ENCODE measurements at places on chromosomes 16 and 17.

DNA sequence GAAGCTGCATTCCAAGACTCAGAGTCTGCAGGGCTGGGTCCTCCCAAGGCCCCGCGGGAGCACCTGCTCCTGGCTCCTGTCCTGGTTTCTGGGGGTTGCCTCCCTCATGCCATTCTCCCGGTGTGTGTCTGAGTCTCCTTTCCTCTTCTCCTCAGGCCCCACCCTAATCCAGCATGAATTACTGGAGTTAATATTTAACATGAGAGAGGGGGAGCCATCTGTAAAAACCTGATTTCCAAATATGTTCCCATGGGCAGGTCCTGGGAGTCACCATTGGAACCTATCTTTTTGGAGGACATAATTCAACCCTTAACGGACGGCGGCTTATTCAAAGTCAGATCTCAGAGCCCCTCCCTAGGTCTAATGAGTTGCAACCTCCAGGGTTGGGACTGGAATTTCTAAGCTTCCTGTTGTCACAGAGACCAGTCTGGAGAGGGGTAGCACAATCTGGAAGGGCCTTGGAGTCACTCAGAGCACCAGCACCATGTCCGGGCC is 5.4 kb downstream of the C17orf99 start:
- DNase-seq: no peak

GRCh38 chr17:77424585-77425344 is 284.0 kb downstream of the SEC14L1 start:
- no peak for DNase-seq

DNA sequence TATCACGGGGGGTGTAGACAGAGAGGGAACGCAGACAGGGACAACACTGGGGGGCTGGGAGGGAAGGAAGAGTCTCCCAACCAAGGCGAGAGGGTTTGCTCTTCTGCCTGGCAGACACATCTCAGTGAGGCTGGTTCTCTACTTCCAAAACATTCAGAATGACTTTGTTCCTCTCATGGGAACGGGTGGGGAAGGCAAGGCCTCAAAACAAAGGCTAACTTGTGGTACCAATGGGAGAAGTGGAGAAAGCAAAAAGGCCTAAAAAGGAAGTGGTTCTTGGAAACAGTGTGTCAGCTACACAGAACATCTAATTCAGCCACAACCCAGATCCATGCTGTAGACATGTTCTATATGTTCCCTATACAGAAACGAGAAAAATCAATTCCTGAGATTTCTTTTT is 7.5 kb downstream of the FLOT2 start:
- DNase-seq: no peak

DNA sequence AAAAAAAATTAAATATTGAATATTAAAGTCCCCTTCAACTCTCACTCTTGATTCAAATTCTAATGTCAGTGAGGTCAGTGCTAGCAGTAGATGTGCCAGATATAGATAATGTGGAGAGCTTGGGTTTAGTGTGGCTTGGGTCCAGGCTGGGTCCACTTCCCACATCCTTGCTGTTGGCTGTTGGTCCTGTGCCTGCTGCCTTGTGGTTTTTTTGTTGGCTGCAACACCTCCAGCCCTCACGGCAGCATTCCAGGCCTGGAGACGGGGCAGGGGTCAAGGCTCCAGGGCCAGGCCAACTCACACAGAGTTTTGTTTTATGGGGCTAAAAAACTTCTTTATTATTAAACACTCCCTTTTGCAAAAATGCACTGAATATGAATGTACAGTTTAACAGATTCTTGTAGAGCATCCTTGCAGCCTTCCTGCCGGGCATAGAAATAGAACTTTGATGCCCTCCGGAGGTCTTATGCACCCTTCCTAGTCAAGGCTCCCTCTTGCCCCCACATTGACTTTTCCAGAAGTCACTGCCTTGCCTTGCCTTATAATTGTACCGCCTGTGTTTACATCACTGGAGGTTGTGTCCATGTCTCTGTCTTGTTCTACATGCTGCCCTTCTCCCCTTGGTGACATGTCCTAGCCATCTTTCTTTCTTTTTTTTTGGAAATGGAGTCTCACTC is 25.5 kb upstream of the MYO15B start:
- no peak for DNase-seq

DNA sequence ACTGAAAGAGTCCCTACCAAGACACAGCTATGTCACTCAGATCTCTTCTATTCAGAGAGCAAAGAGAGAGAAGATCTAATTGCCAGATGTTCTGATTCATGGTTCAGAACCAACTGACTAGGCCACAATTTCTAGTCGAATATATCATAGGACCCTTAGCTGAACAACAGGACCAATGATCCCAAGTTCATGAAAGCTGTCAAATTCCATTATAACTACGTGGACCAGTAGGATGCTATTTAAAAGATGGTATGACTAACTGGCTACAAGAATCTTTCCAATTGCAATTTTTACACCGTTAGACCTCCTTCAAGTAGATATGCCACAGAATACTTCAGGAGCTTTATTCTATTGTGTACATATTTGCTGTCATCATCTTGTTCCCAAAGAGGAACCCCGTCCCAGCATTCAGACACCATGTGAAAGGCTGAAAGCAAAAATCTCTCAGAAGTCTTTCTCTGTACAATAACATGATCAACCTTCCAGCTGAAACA is 26.0 kb downstream of the DCUN1D3 start:
- no peak for DNase-seq

DNA sequence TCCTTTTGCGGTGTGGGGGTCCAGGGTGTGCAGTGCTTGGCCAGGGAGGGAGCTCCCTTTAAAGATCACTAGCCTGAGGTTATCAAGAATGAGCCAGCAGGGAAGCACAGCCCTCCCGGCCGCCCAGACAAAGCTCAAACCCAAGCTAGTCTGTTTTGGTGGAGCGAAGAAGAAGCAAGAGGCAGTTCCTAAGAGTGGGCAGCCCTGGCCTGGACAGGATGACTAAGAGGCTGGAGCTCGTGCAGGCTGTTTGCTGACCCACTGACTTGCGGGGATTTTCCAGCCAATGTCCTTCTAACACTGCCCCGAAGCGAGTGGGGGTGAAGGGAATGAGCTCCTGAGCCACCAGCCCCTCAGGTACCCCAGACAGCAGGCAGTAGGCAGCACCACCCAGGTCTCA is 134.4 kb downstream of the COPRS start:
- no peak for DNase-seq

DNA sequence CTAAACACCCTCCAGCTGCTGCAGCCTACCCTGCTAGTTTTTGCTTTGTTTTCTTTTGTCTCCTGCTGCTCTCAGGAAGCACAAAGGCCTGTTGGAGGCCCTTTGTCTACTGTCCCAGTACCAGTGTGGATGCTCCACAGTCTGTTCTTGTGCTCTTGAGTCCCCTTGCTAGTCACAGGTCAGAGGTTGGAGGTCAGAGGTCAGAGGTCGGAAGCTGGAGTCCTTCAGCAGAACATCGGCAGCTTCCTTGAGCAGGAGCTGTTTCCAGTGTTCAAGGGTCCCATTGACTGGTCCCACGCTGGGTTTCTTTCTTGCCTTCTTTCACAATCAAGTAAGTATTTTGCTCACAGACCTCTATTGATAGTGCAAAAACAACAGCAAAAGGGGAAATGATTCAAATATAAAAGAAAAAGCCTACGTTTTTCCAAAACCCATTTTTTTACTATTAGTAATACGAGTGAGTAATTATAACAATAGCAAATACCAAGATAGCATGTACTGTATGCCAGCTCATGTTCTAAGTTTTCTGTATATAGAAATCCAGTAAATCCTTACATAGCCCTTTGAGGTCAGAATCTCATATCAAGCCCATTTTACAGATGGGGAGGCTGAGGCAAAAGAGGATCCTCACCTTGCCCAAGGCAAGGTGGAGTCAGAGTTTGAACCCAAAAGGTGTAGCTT is 10.9 kb upstream of the IL34 start:
- no peak for DNase-seq

GRCh38 chr17:33385713-33386112 is 92.6 kb upstream of the ASIC2 start:
- DNase-seq: no peak

DNA sequence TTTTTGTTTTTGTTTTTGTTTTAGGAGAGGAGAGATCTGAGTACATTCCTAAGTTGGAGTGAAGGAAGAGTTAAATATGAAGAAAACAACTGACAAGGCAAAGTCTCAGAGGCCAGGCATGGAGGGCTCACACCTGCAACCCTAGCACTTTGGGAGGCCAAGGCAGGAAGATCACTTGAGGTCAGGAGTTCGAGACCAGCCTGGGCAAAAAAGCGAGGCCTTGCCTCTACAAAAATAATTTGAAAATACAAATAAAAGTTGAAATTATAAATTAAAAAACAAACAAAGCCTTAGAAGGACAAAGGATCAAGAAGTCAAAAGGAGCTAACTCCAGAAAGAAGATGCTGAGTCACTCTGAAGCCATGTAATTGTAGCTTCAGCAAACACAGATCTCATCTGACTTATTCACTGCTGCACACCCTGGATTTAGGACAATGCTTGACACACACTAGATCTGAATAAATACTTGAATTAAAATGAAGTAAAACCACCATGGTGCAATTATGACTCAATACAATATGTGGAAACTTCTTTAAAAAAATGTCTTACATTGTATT is 9.1 kb downstream of the CEP20 start:
- no peak for DNase-seq

DNA sequence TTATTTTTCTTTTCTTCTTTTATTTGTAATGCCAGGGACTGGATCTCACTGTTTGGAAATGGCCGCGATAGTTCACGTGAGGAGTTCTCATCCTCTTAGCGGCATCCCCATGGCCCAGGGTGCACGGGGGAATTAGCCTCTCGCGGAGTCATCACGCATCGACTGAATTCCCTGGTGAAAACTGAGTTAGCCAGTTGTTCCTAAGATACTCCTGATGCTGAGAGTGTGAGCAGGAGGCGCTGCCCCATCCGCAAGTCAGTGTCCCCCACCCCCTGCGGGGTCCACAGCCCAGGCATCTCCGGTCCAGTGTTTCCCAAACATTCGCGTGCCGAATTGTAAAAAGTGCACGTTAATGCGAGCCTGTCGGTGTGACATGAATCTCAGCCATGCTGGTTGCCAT is 277.2 kb downstream of the CPPED1 start:
- DNase-seq: no peak

- no peak for DNase-seq
Measured at GRCh38 chr17:63966646-63967264, 6.0 kb downstream of the SCN4A start.

DNA sequence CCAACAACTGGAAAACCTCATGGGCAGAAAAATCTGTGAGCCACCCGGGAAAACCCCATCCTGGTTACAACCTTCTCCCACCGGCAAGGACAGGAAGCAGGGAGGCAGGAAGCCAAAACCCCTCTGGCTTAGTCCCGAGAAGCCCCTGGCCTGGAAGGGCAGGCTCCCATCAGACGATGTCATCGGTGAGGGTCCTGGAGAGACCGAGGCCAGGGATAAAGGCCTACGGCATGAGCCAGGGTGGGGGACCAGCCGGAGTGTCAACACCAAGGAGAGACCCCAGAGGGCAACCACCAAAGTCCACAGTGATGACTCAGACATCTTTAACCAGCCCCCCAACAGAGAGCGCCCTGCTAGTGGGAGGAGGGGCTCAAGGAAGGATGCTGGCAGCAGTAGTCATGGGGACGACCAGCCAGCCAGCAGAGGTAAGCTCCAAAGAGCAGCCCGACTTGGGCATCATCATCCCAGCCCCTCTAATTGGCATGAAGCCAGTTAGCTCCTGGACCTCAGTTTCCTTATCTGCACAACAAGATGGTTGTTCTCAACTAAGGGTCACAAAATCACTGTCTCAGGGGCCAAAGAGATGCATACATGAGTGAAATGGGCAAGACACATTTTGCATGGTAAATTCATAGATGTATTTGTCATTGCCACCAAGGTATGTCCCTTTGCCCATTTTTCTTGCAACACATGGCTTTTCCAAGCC is 190.7 kb downstream of the KATNIP start:
- DNase-seq: no peak

DNA sequence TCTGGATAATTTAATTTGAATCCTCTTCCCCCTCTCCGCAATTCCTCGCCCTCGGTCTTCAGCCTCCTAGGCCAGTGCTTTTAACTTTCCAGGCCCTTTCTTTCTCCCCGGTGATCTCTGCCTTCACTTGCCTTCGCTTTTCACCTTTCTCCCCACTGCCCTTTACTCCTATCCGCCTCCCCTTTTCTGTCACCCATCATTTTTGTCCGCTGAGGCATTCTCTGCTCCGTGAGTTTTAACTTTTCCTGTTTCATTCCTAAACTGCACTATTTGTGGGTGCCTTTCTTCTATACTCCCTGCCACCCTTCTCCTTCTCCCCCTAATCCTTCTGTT is 729 bp downstream of the LONP2 start:
- no peak for DNase-seq

DNA sequence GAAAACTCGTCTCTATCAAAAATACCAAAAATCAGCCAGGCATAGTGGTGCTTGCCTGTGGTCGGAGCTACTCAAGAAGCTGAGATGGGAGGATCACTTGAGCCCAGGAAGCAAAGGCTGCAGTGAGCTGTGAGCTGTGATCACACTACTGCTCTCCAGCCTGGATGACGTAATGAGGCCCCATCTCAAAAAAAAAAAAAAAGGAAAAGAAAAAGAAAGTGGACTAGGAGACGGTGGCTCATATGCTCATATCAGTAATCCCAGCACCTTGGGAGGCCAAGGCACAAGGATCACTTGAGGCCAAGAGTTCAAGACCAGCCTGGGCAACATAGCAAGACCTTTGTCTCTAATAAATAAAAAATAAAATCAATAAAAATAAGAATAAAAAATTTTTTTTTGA is 8.8 kb upstream of the SUMO2 start:
- no peak for DNase-seq

- DNase-seq: no peak
Measured at GRCh38 chr16:84789431-84789830, 30.4 kb upstream of the CRISPLD2 start.

- no peak for DNase-seq
Measured at GRCh38 chr17:13921841-13922776, 147.2 kb upstream of the COX10 start.

DNA sequence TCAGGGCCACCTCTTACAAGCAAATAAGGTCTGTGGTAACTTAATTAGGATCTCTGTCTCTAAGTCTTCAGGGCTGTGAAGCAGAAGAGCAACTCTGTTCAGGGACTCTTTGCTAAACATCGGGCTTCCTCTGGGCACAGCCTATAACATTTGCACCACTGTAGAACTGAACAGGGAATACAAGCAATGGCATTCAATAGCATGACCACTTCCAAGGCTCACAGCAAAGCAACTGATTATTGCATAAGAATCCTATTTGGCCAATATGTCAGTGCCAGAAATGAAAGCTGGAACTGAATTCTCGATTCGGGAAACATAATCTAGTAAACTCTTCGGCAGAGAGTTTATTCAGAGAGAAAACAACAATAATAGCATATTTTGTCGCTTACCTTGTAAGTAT is 92.2 kb upstream of the AMZ2 start:
- no peak for DNase-seq

- DNase-seq: no peak
Measured at GRCh38 chr17:37220607-37220953, 155.2 kb upstream of the C17orf78 start.
